MCF 10A (cell line): ENCODE measurements at places on chromosomes 11 and 22.
A peak's percentile ranks its signal among the peaks of the same experiment; 100 is the strongest.

- H3K4me3 ChIP-seq, result no peak overlapping the region
- no peaks in the 10 kb centered on the region for H3K4me1 ChIP-seq
- no peaks in the 10 kb centered on the region for H3K27me3 ChIP-seq
- DNase-seq, result no peak
- H3K27ac ChIP-seq, result no peak overlapping the region
These were observed 52.1 kb downstream of the ALG9 start for GRCh38 chr11:111819161-111819828.

- H3K27me3 ChIP-seq, result no peaks in the 10 kb centered on the region
- DNase-seq, result peak; percentile 43
- H3K4me1 ChIP-seq, result peaks cover 16% of the 10 kb centered on the region
- no peak overlapping the region for H3K4me3 ChIP-seq
- peaks cover 17% of the 10 kb centered on the region for H3K36me3 ChIP-seq
These were observed 71.2 kb downstream of the PHF21A start for GRCh38 chr11:46050003-46050461.

DNA sequence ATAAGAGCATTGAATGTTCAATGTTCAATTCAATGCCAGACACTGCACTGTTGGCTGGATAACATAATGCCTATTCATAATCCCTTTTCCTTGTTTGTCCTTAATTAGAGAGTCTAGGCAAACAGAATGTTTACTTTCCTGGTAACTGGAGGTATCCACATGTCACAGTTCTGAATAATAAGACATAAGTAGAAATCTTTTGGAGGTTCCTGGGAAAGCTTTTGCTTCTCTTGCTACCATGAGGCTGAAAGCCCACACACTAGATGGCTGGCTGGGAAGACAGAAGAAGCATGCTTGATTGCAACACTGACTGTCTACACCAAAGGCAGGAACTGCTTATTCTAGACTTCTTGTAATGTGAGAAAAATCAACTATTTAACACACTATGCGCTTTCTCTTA is 79.5 kb downstream of the GAB2 start:
- no peak overlapping the region for H3K27ac ChIP-seq
- no peaks in the 10 kb centered on the region for H3K27me3 ChIP-seq
- no peaks in the 10 kb centered on the region for H3K4me1 ChIP-seq
- no peaks in the 10 kb centered on the region for H3K36me3 ChIP-seq

GRCh38 chr11:88043149-88043548 is 132.1 kb downstream of the RAB38 start:
- DNase-seq, result no peak
- H3K27me3 ChIP-seq, result no peaks in the 10 kb centered on the region
- no peaks in the 10 kb centered on the region for H3K4me1 ChIP-seq
- H3K4me3 ChIP-seq, result no peak overlapping the region
- H3K27ac ChIP-seq, result no peak overlapping the region

- no peak for DNase-seq
- no peak overlapping the region for H3K27ac ChIP-seq
- no peak overlapping the region for H3K4me3 ChIP-seq
- no peaks in the 10 kb centered on the region for H3K36me3 ChIP-seq
- no peaks in the 10 kb centered on the region for H3K4me1 ChIP-seq
These were observed 100.9 kb upstream of the LDLRAD3 start for GRCh38 chr11:35842958-35843357.

DNA sequence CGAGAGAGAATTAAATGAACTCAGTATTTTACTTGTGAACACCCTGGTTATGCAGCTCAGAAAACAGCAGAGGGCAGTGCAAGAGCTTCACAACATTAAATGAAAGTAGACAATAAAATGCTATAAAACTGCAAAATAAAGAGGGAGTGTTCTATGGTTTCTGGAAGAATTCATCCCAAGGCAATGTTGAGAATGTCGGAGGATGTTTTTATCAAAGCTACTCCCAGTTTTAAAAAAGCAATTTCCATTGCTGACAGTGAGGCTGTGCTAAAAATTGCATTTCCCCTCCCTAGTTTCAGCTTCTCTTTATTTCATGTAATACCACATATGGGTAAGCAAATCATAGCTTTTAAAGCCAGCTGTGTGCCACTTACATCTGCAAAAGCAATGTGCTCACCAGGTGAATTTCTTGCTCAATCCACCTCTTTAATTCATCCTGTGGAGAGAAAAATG is 296.8 kb downstream of the RAB38 start:
- H3K4me1 ChIP-seq, result peaks cover 6% of the 10 kb centered on the region
- no peak overlapping the region for H3K27ac ChIP-seq
- no peak overlapping the region for H3K4me3 ChIP-seq
- H3K27me3 ChIP-seq, result no peaks in the 10 kb centered on the region
- H3K36me3 ChIP-seq, result peaks cover 6% of the 10 kb centered on the region
- DNase-seq, result peak; percentile 57

DNA sequence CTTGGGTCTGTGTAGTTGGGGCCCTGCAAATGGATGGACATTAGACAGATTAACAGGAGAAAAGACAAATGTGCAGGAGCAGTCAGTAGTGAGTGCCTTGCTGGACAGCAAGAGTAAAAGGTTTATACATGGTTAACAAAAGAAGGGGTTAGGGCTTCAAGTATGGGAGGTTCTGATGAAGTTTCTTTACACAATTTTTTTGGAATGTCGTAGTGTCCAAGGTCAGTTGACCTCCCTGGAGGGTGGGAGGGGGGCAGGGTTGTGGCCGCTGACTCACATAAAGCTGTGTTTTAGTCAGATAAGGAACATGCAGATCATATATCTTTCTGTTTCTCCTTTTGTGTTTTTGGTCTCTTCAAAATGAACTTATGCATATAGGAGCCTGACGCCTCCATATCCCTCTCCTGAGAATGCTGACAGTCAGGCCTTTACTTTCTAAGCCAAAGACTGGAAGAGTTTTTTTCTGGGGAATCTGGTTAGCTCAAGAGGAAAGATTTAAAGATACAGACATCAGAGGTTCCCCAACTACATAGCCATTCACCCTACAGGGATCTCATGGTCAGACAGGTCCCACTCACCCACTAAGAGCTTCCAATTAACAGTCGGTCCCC is 134.3 kb downstream of the NECTIN1 start:
- no peak overlapping the region for H3K27ac ChIP-seq
- no peaks in the 10 kb centered on the region for H3K36me3 ChIP-seq
- H3K4me1 ChIP-seq, result peaks cover 17% of the 10 kb centered on the region
- peak; percentile 24 for DNase-seq
- H3K27me3 ChIP-seq, result no peaks in the 10 kb centered on the region

DNA sequence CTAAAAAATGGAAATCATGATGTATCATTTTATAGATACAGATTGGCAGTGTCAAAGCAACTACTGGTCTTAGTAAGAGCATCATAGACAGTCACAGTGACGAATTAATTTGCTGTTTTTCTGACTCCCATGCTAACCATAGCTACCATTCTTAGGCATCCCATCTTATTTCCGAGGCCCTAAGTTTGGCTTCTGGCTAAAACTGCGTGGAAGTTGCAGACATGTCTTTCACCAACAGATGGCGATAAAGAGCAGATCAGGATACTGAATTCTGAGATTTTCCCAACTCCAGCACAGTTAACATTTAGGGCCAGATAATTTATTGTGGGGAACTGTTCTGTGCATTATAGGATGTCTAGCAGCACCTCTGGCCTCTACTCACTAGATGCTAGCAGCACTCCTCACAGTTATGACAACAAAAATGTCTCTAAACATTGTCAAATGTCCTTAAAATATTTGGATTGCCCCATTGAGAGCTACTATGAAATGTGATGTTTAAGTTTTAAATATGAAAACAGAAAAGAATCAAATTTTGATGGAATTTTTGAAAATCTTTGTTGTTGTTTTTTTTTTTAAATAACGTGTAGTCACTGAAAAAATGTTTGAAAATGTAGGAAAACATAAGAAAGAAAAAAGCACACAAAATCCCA is 16.3 kb downstream of the OR2AG2 start:
- no peaks in the 10 kb centered on the region for H3K36me3 ChIP-seq
- no peak overlapping the region for H3K4me3 ChIP-seq
- no peaks in the 10 kb centered on the region for H3K4me1 ChIP-seq
- peaks cover 11% of the 10 kb centered on the region for H3K27me3 ChIP-seq
- peak; percentile 58 for DNase-seq

GRCh38 chr11:124892146-124892545 is 5.5 kb downstream of the ROBO4 start:
- H3K4me3 ChIP-seq, result no peak overlapping the region
- no peak overlapping the region for H3K27ac ChIP-seq
- no peaks in the 10 kb centered on the region for H3K27me3 ChIP-seq
- H3K4me1 ChIP-seq, result peaks cover 11% of the 10 kb centered on the region
- H3K36me3 ChIP-seq, result no peaks in the 10 kb centered on the region

DNA sequence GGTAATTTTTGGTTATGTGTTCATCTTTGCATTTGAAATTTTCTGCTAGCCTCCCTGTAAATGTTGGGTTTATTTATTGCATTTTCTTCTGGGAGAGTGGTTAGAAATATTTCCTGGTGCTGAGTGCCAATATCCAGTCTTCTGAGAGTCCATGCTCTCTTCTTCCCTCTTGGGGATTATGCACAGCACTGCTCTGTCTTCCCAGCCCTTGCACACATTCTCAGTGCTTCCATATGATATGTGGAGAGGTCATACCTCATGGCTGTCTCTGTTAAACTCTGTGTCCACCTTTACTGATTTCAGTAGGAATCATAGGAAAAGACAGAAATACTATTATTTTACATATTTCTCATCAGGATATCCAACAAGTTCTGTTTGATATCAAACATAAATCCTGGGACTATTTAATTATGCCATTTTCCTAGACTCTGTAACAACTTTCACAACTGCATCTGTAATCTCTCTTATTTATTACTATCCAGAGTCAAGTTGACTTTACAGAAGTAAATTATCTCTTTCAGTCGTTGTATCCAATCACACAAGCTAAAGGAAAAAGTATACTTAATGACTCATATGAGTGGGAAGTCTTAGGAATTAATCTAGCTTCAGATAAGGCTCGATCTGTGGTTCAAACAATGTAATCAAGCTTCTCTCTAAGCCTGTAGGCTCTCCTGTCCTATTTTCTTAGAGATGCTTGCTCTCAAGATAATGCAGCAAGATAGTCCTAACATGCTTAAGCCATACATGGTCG is 2.7 kb upstream of the NXPE1 start:
- no peaks in the 10 kb centered on the region for H3K27me3 ChIP-seq
- H3K4me3 ChIP-seq, result no peak overlapping the region
- H3K27ac ChIP-seq, result no peak overlapping the region
- H3K4me1 ChIP-seq, result no peaks in the 10 kb centered on the region

- no peaks in the 10 kb centered on the region for H3K36me3 ChIP-seq
- no peaks in the 10 kb centered on the region for H3K27me3 ChIP-seq
- no peak overlapping the region for H3K27ac ChIP-seq
- H3K4me3 ChIP-seq, result no peak overlapping the region
These were observed 73.6 kb downstream of the CSTPP1 start for GRCh38 chr11:47010179-47010578.

GRCh38 chr11:8905528-8906165 is 5.3 kb upstream of the AKIP1 start:
- peak; percentile 83 for DNase-seq
- no peaks in the 10 kb centered on the region for H3K27me3 ChIP-seq

- no peak overlapping the region for H3K27ac ChIP-seq
- H3K4me3 ChIP-seq, result no peak overlapping the region
- no peak for DNase-seq
- no peaks in the 10 kb centered on the region for H3K36me3 ChIP-seq
These were observed 76.4 kb downstream of the CDKN1C start for GRCh38 chr11:2808850-2809846.
